ENCODE measurements at places on chromosomes 1 and 21.

DNA sequence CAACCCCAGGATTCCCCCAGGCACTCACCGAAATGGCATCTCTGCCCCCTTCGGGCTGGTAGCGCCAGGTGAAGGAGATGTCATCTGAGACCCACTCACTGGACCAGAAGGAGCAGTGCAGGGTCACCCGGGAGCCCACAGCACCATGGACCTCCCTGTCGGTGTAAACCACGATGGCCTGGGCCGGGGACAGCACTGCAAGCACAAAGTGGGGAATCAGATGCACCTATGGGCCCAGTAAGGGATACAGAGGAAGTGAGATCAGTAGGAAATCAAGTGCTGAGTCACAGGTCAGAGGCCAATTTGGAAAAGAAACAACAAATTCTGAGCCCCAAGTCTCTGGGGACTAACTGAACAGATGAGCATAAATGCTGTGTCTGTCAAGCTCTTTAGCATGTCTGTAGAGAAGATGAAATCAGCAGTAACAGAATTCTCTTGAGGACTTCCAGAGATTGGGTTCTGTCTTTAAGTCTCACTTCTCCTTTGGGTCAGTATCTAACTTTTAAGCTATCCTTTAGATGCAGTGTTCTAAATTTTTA is 2.5 kb downstream of the MPZ start:
- DNase-seq = no peak

DNA sequence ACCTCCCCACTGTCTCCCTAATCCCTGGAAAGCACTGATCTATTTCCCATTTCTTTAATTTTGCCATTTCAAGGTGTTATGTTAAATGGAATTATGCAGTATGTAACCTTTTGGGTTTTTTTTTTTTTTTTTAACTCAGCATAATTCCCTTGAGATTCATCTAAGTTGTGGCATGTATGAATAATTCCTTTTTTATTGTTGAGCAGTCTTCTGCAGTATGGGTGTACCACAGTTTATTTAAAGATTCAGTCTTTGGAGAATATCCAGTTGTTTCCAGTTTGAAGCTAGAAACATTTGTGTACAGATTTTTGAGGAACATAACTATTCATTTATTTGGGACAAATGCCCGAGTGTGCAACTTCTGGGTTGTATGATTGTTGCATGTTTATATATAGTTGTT is 162.2 kb upstream of the FAM78B start:
- DNase-seq = no peak

DNA sequence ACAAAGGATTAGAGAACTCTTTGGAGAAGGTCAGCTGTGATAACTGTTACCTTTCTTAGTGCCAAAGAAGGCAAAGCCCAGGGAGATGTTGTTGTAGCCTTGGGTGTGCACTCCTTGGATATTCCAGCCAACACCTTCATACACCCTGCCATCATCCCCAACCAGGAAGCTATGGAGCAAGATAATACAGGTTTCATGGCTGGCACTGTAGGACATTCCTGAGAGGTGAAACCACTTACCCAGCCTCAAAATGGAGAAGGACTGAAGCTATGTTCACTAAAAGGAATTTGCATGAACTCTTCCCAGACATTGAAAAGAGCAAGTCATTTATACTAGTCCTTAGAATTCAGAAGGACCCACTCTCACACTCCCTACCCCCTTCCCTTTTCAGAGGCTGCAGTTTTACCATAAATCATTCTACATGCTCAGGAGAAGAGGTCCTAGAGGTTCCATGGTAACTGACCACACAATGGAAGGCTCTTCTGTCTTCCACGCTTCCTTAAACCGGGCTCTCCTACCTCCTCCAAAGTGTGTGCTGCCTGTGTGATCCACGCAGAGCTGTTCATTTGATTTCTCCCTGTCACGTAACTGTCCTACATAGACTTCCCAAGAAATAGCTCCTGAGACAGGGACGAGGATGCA is 5.5 kb downstream of the PGLYRP4 start:
- DNase-seq = no peak

- no peak for DNase-seq
Measured at GRCh38 chr1:67747671-67748546, 62.9 kb downstream of the GADD45A start.

DNA sequence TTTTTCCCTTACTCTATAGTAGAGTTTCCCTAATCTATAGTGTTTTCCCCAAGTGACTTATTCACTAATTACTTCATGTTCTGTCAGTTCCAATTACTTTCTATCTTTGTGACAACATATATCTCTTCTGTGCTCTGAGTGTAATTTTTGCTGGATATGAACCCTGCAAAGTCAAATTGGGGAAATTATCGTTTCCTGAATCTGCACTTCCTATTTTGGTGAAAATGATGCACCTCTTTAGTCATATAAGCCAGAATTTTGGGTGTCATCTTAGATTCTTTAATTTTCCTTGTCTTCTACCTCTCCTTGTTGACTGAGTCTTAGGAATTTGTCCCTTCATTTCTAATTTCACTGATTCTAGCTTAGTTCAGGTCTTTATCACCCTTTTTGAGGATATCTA is 33.4 kb upstream of the PRKACB start:
- no peak for DNase-seq

- no peak for DNase-seq
Measured at GRCh38 chr1:157382351-157382750, 170.0 kb downstream of the FCRL5 start.

GRCh38 chr1:200027264-200027823 is at the start of gene NR5A2:
TSS of gene NR5A2 (plus strand) at chr1:200027710. CDS start at chr1:200027848, 138 bp downstream.
- DNase-seq = no peak

DNA sequence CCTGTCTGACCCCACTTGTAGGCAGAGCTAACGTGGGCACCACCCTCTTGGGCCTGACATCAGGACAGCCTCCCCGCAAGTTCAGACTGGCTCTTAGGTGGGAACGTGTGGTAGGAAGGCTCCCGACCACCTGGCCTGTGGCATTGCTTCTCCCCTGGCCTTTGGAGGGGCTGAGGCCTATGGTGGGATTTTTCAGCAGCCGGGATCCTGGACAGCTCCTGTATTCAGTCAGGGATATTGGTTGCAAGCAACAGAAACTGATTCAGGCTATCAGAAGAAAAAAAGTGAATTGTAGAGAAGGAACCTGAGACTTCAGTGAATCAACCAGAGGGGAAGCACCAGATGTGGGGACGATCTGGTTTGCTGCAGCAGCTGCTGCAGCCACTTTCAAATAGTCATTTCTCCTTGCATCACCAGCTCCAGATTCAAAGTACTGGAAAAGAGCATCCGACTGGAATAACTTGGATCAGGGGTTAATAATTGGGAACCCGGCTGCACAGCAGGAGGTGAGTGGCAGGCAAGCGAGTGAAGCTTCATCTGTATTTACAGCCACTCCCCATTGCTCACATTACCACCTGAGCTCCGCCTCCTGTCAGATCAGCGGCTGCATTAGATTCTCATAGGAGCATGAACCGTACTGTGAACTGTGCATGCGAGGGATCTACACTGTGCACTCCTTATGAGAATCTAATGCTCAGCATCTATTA is 5.9 kb downstream of the RNF186 start:
- no peak for DNase-seq

DNA sequence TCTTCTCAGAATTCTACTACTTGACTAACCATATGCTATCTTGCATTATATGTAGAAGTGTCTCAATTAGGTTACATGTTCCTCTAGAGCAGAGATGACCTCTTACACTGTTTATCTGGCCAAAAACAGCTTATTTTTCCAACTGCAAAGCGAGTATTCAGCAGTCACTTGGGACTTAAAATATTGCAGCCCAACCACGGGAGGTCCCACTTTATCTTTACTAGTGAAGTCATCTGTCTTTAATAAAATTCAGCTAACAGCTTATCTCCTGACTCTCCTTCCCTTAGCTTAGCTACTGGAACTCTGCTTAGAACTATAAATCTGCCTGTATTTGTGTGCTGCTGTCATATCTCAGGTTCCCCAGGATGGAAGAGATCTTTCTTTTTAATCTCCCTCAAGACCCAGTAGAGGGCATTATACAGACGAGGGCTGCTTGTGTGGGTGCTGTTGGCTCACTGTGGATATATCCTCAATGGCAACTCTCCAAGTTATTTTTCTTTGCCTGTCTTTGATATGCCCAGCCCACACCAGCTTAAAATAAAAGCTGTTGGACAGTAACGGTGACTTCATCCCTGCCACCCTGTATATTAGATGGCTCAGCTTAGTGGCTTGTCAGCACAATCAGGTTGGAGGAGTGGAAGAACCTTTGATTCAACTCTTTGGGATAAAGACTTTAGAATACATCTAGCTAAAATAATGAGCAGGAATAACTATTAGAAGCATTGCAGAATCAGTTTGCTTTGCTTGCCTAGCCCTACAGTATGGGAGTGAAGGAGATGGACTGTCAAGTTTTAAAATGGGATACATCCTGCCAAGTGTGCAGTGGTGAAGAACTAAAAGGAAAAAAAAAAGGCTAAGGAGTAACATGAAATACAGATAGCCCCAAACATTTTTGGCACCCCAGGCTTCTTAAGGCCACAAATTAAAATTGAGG is 9.6 kb downstream of the ENSA start:
- DNase-seq = no peak

DNA sequence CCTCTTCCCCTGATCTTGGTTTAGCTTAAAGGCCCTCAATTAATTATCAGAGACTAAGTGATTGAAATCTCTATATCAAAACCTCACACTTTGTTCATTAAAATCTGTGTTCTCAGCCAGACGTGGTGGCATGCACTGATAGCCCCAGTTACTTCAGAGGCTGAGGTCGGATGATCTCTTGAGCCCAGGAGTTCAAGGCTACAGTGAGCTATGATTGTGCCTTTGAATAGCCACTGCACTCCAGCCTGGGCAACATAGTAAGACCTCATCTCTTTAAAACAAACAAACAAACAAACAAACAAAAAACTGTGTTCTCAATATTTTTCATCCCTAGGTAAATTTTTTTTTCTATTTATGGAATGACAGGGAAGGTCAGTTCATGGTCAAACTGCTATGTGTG is 18.7 kb downstream of the TRMT13 start:
- no peak for DNase-seq

- no peak for DNase-seq
Measured at GRCh38 chr21:28927130-28927529, 65.5 kb downstream of the LTN1 start.

- no peak for DNase-seq
Measured at GRCh38 chr21:19198801-19199200, 795.2 kb upstream of the TMPRSS15 start.

- DNase-seq = no peak
Measured at GRCh38 chr1:203860396-203861025, 888 bp upstream of the SNRPE start.

DNA sequence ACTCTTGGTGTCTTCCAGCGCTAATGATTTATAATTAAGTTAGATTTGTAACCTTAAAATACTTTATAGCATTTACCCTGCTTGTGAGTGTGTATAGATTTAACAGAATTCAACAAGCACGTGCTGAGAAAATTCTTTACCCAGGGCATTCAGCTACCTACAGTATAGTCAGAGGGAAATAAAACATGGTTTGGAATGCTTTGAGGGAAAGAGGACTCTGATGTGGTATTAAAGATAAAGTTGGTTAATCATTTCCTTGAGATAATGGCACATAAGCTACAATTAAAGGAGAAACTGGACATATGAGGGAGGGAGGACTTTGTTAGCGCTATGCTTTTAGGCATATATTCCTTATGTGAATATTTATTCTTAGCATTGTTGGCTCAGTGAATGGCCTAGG is 26.4 kb upstream of the IL12RB2 start:
- DNase-seq = no peak

DNA sequence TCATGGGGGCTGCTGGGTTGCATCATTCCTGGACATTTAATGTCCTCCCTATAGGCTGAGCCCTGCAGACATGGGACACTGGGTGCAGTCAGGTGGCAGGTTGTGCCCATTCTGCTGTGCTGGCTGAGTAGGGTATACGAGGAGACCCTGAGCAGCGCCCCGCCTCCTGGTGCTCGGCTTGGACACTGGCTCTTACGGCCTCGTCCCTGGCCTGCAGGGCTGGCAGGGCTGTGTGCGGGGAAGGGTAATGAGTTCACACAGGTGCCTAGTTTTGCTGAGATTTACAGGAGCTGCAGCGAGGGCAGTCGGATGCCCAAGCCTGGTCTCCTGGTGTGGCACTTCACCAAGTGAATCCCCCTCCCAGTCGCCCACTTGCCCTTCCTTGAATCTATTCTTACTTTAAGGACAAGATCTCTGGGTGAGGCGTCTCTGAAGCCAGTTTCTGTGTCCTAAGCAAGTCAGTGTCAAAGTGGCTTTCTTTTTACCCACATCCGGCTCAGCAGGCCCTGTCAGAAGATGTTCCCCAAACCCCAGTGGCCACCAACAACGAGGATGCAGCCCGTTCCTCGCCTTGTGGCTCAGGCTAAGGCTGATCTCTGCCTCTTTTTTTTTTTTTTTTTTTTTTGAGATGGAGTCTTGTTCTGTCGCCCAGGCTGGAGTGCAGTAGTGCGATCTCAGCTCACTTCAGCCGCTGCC is 73.2 kb downstream of the MAN1C1 start:
- no peak for DNase-seq

DNA sequence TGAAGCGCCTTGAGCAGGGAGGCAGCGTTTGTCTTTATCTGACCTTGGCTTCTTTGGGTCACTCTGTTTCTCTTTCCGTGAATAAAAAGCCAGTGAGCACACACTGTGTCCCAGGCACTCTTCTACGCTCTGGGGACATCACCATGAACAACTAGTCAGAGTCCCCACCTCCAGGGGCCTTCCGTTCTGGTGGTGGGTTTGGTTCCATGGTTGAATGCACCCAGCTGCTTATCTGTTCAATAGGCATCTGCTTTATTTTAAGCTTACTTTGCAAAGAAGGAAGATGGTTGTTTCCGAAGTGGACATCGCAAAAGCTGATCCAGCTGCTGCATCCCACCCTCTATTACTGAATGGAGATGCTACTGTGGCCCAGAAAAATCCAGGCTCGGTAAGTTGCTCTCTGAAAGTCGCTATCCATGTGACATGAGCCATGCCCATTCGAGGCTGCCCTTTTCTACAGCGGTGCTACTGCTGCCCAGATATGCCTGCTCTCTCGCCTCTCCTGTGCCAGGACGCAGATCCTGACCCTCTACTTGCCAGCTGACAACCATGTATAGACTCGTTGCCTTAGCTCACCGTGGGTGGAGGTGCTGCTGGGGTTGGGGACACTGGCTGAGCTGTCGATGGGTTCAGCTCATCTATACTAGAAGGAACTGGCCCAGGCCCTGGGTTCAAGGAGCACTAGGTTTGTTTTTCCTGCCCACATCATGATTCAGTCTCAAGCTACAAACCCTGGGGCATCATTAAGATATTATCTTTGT is 5.9 kb downstream of the MX1 start:
- DNase-seq = no peak

GRCh38 chr1:5493851-5494311 is 498.3 kb downstream of the NPHP4 start:
- no peak for DNase-seq

- DNase-seq = no peak
Measured at GRCh38 chr1:152182944-152183361, 23.9 kb upstream of the RPTN start.

GRCh38 chr1:14352897-14353296 is 245.6 kb upstream of the KAZN start:
- no peak for DNase-seq

All from stimulated activated CD4-positive, alpha-beta T cell treated with anti-CD3 and anti-CD28 coated beads, TNF-alpha, amount 100 ng/mL, for 24 hours (primary cell).